ENCODE measurements at places on chromosomes 16 and 17.
A peak's percentile ranks its signal among the peaks of the same experiment; 100 is the strongest.

- peak; percentile 87 for DNase-seq
These were observed 35.8 kb upstream of the BCAS3 start for GRCh38 chr17:60641810-60642220.

DNA sequence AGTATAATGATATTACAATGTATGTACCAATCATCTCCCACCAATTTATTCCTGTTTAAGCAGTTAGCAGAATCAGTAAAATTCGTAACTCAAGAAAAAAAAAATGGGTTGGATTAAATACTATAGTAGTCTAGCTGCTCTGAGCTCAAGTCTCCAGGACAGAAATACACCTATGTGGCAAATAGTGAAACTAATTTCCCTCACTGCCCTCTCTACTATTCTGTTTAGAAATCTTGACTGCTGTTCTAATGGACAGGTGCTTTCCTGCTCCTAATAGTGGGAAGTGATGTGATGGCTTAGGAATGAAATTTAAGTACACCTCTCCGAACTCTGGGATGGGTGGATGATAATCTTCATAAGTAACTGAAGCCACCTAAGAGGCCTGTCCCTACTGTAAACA lies 175.7 kb downstream of the KCNJ2 start:
- DNase-seq, result no peak

GRCh38 chr16:81861915-81862314 lies 82.8 kb downstream of the PLCG2 start:
- DNase-seq, result no peak

GRCh38 chr17:40511136-40511535 lies 9.7 kb upstream of the TNS4 start:
- DNase-seq, result no peak

DNA sequence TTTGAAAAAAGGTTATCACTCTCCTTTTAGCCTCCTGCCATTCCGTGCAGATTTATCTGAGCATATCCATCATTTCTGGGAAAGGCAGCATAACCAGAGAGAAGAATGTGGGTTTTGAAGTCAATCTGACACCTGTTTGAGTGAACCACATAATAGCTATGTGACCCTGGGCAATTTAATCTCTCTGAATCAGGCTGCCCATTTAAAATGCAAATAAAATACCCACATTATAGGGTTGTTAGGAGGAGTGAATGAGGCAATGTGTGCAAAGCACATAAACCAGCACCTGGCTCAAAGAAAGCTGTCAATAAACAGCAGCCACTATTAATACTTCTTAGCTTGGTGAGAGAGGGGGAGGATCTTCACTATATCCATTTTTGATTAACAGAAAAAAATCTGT lies 88.0 kb downstream of the CACNG1 start:
- no peak for DNase-seq

- DNase-seq, result no peak
These were observed 21.5 kb downstream of the UBE2G1 start for GRCh38 chr17:4344926-4345325.

DNA sequence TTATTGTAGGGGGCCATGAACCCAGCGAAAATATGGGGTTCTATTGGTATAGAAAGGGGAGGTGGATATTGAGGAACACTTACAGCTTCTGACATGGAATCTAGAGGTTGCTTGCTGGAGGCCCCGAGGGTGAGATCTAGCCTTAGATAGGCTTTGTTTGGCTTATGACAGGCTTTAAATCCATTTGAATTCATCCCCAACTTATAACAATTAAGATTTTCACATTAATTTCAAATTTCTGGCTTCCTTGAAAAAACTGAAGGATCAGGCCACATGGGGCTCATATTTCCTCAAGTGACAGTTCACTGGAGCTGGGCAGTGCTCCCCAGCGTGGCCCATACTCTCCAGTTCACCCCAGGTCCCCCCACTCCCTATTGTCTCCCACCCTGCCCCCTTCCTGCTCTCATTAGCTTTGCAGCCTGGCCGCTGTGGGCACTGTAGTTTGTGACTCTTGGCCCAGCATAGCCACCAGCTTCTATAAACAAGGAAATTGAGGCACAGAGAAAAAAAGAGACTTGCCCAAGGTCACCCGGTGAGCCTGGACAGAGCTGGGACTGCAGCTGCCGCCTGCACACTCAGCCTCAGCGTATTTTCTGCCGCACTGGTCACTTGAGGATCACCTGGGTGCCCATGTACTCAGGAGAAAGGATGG lies 19.8 kb upstream of the ADGRG1 start:
- DNase-seq, result no peak
